GM23338 (cell line): ENCODE measurements at places on chromosomes 12 and 14. TPM values are rescaled to one million over a fixed set of nuclear protein-coding genes. Genes with fewer than 3 reads are reported as not detected.

KLRF2 gene
- not detected in 2 replicates for total RNA-seq

OR4K2 gene
- total RNA-seq: not detected in 2 replicates

- peak; percentile 81 for DNase-seq
Measured at GRCh38 chr12:1517007-1517406, 77.4 kb downstream of the FBXL14 start.

CCDC177 gene
- total RNA-seq: 0.66 and 1.7 TPM in 2 replicates

GRCh38 chr12:54017027-54017788 is 8.4 kb downstream of the HOXC8 start:
- DNase-seq: peak; percentile 71

- DNase-seq: peak; percentile 44
Measured at GRCh38 chr14:29648045-29648444, 279.6 kb downstream of the PRKD1 start.

- DNase-seq: no peak
Measured at GRCh38 chr12:82855872-82856271, 169.2 kb downstream of the TMTC2 start.

- DNase-seq: no peak
Measured at GRCh38 chr12:111320258-111321050, 48.4 kb downstream of the PHETA1 start.

CLBA1 gene
- total RNA-seq: 1.8 and 4.9 TPM in 2 replicates

DNA sequence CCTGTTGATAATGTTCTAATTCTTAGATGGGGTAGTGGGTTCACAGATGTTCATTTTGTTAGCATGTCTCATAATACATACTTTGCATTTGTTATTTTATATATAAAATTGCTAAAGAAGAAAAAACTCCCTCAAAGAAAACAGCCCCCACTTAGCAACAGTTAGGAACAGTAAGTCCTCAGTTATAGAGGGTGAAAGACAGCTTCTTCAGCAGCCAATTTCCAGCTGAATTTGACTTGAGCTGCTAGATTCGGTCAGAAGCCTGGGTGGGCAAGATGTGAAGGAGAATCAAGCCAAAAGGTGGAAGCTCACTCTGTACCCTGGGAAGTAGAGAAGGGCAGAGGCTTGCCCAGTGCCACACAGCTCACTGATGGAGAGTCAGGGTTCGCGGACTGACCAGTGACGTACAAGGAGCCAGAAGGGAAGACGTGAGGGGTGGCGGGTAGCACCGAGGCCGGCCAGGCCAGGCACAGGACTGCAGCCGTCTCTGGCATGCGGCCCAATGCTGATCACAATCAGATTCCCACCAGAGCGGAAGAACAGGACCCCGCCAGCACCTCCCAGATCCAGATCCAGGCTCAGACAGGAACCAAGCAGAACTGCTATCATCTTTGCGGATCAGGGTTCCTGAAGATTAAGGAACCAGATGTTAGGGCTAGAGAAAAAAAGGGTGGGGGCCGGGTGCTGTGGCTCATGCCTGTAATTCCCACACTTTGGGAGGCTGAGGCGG is 30.4 kb upstream of the VWF start:
- DNase-seq: no peak
